NCI-H526 (cell line): ENCODE measurements at places on chromosomes 7 and 10.

GRCh38 chr7:106064771-106065574, 47.1 kb downstream of the SYPL1 start:
- DNase-seq, result no peak

DNA sequence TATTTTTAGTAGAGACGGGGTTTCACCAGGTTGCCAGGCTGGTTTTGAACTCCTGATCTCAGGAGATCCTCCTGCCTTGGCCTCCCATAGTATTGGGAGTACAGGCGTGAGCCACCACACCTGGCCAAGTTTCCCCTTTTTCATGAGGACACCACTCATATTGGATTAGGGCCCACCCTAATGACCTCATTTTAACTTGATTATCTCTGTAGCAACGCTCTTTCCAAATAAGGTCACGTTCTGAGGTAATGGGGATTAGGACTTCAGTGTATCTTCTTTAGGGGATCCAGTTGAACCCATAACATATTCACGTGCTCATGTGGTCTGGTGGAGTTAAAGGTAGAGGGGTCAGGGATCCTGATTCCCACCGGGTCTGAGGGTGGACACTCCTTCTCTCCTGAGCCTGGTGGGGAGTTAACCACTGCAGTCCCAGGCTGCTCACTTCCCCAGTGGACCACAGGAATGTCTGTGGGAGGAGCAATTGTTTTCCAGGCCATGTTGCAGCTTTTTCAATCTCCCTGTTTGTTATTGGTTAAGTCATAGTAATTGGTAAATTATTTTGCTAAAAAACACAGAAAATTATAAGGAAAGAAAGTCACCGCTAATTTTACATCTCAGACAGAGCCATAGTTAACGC, 130.5 kb downstream of the GRK5 start:
- no peak for DNase-seq

- no peak for DNase-seq
Observed at GRCh38 chr10:8138471-8138870, 84.0 kb downstream of the GATA3 start.

DNA sequence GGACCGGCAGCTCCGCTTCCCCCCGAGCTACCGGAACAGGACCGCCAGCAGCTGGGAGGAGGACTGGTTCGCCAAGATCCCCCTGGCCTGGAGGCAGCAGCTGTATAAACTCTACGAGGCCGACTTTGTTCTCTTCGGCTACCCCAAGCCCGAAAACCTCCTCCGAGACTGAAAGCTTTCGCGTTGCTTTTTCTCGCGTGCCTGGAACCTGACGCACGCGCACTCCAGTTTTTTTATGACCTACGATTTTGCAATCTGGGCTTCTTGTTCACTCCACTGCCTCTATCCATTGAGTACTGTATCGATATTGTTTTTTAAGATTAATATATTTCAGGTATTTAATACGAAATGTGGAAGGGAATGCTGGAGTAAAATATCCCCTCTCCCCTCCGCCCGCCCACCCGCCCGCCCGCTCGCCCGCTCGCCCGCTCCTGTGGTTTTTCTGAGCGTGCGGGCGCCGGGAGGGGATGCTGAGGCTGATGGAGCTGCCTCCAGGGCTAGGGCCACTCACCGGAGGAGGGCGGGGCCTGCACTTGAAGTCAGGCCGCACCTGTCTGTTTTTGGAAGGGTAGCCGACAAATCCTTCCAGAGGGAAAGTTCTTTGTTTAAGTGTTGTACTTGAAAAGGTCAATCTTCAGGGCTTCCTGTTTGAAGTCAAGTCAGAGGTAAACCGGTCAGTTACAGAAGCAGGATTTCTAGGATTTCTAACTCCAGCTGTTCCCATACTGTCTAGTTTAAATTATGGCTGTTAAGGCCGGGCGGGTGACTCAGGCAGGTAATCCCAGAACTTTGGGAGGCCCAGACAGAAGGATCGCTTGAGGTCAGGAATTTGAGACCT, 30.5 kb downstream of the CHST12 start:
- DNase-seq, result no peak

GRCh38 chr7:149444287-149444686, 16.6 kb downstream of the ZNF777 start:
- DNase-seq, result no peak

DNA sequence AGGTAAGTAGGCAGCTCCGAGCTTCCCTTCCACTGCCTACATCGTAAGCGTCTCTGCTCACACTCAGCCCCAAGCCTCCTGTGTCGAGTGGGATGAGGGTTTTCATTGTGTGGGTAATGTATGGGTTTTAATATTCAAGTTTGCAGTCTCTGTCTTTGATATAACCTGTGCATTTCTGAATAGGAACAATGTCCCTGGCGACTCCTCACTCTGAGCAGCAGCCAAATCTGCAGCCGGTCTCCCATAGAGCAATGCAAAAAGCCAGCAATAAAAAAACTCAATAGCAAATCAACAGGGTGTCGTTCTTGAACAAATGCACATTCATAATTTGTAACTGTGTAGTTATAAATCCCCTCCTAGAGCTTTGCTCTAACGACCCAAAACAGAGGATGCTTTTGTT, 33.4 kb downstream of the PPP1R17 start:
- DNase-seq, result no peak

DNA sequence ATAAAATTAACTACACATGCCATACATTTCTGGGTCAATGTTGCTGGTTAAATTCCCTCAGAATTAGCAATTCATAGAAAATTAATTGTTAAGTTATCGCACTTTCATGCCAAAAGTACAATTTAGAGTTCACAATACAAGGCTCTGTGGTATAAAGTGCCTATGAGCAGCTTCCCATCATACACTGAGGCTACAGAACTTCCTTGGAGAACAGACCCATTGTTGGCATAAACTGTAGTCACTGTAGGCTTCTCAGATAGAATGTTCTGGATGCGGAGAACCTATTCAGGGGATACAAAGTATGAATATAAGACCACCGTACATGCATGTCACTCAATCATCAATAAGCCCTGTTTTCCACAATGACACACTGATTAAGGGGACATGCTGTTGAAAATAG, 9.0 kb upstream of the PON3 start:
- DNase-seq, result no peak

- DNase-seq, result no peak
Observed at GRCh38 chr7:49986191-49986590, 106.9 kb downstream of the ZPBP start.

DNA sequence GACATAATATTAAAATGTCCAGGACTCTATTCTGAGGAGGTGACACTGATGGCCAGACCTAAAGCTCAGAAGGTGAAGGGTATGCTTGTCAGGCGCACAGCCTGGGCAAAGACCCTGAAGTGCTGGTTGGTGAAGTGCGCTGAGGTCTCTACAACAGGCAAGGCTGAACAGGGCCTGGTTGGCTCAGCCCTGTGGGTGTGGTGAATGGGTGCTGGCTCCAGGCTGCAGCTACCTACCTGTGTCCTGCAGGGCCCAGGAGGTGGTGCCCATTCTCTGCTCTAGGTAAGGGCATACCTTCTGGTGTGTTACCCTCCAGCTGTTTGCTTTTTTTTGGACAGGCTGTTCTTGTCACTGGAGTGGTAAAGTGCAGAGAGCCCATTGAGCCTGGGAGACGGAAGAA, 85.1 kb downstream of the RAMP3 start:
- DNase-seq, result no peak

DNA sequence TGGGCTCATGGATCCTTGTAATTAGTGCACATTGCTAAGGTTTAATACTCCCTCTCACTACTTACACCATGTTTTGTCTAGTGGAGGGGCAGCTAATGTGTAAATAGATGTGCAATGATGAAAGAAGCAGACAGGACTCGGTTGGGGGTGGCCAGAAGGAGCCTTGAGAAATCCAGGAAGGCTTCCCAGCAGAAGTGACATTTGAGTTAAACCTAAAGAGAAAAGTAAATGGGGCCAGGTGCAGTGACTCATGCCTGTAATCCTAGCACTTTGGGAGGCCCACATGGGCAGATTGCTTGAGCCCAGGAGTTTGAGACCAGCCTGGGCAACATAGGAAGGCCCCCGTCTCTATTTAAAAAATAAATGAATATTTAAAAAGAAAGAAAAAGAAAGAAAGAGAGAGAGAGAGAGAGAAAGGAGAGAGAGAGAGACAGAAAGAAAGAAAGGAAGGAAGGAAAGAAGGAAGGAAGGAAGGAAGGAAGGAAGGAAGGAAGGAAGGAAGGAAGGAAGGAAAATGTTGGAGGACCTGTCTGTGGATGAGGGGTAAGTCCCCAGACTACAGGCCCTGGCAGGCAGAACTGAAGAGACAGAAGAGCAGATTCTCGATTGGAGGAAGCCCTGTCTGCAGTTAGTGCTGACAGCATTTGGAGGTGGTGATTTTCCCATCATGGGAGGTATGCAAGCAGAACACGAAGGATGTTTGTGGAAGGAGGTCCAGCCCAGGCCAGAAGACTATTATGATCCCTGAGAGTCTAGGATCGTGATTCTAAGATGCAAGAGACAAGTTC, 3.6 kb downstream of the ELN start:
- no peak for DNase-seq

- no peak for DNase-seq
Observed at GRCh38 chr7:108203537-108203936, 73.4 kb upstream of the LAMB4 start.

GRCh38 chr10:128969551-128969950, 497.5 kb upstream of the MGMT start:
- no peak for DNase-seq
